ENCODE measurements at places on chromosomes 16 and 17. TPM values are rescaled to one million over a fixed set of nuclear protein-coding genes. Genes with fewer than 3 reads are reported as not detected.

PPL gene
- 18.4 TPM for total RNA-seq

NPIPA2 gene
- total RNA-seq, result 3.4 TPM

GCGR gene
- total RNA-seq, result not detected

TBC1D3E gene
- total RNA-seq, result not detected

MRC2 gene
- 18.1 TPM for total RNA-seq

ADAD2 gene
- total RNA-seq, result not detected

LYRM9 gene
- total RNA-seq, result 7.0 TPM

CBFA2T3 gene
- 11.5 TPM for total RNA-seq

CPHXL2 gene
- not detected for total RNA-seq

SCN4A gene
- 0.32 TPM for total RNA-seq

TP53TG3B gene
- not detected for total RNA-seq

TNFRSF17 gene
- total RNA-seq, result not detected

RGS11 gene
- 14.8 TPM for total RNA-seq

KIF2B gene
- not detected for total RNA-seq

DNAAF8 gene
- total RNA-seq, result 0.30 TPM

CSH1 gene
- total RNA-seq, result not detected

GPR142 gene
- 0.15 TPM for total RNA-seq

TLCD3B gene
- not detected for total RNA-seq

FBXO47 gene
- not detected for total RNA-seq

LPCAT2 gene
- 8.3 TPM for total RNA-seq

PPP1R27 gene
- total RNA-seq, result 0.67 TPM

BIRC5 gene
- total RNA-seq, result 0.69 TPM

MPP2 gene
- 17.1 TPM for total RNA-seq

MRPL27 gene
- total RNA-seq, result 79.3 TPM

TBX4 gene
- total RNA-seq, result not detected

HOXB9 gene
- not detected for total RNA-seq

ZNF597 gene
- total RNA-seq, result 2.0 TPM

IL17C gene
- not detected for total RNA-seq

ALOX15 gene
- 4.5 TPM for total RNA-seq

CIAO2B gene
- 114 TPM for total RNA-seq

MYH1 gene
- 0.10 TPM for total RNA-seq

PRMT7 gene
- total RNA-seq, result 30.9 TPM

BEAN1 gene
- 3.3 TPM for total RNA-seq

GAS2L2 gene
- 0.27 TPM for total RNA-seq

TMEM114 gene
- not detected for total RNA-seq

RAP1GAP2 gene
- total RNA-seq, result 48.9 TPM

DDX52 gene
- 14.6 TPM for total RNA-seq

HASPIN gene
- 0.45 TPM for total RNA-seq

DNAH9 gene
- 0.22 TPM for total RNA-seq

NAE1 gene
- 35.7 TPM for total RNA-seq

GAN gene
- 10.3 TPM for total RNA-seq

CLEC18B gene
- total RNA-seq, result not detected

QRICH2 gene
- total RNA-seq, result 2.7 TPM

PSME3IP1 gene
- 59.0 TPM for total RNA-seq

C17orf78 gene
- total RNA-seq, result not detected

OR3A2 gene
- total RNA-seq, result not detected
